ENCODE measurements at places on chromosomes 4 and X.

DNA sequence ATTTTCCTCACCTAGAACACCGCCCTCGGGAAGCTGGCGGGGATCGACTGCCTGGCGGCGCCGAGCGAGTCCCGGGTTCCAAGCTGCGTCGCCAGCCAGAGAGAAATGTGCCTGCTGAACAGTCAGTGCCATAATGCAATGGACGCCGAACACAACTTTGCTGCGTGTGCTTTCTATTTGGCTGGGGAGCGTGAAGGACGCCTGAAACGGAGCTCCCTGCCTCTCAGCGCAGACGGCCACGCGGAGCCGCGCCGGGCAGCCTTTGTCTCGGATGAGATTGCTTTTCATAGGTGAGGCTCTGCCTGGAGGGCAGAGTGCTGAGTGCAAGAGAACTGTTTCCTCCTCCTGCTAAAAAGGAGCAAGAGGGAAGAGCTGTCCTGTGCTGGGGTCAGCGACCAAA, 107.7 kb upstream of the BCOR start:
- no peak for DNase-seq

DNA sequence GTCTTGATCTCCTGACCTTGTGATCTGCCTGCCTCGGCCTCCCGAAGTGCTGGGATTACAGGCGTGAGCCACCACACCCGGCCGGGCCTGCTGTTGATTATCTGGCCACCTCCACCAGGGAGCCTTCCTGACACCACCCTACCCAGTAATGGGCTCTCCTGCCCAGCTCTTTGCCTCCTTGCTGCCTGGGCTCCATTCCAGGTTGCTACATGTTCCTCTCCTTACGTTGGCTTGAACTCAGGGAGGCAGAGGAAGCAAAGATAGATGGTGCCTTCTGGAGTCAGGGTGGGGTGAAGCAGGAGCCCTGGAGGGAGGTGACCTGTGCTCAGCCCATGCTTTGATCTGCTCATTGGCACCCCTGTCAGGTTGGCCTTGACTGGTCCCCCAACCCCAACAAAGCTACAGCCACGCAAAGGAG, 26.3 kb downstream of the FLNA start:
- peak; percentile 49 for DNase-seq

DNA sequence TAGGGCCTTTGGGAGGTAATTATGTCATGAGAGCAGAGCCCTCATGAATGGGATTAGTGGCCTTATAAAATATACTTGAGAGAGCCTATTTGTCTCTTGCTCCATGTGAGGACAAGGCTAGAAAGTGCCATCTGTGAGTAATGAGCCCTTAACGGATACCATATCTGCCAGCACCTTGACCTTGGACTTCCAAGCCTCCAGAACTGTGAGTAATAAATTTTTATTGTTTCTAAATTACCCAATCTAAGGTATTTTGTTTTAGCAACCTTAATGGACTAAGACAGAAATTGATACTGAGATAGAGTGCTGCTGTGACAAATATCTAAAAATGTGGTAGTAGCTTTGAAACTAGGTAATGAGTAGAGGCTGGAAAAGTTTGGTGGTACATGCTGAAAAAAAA, 285.0 kb upstream of the DIPK2B start:
- no peak for DNase-seq

- peak; percentile 83 for DNase-seq
Observed at GRCh38 chr4:122826553-122827257, at the start of gene FGF2. Gene FGF2 (plus strand): TSS chr4:122826831. CDS start chr4:122827175, 344 bp downstream.

- DNase-seq, result no peak
Observed at GRCh38 chr4:104022831-104023230, 303.0 kb upstream of the TACR3 start.

DNA sequence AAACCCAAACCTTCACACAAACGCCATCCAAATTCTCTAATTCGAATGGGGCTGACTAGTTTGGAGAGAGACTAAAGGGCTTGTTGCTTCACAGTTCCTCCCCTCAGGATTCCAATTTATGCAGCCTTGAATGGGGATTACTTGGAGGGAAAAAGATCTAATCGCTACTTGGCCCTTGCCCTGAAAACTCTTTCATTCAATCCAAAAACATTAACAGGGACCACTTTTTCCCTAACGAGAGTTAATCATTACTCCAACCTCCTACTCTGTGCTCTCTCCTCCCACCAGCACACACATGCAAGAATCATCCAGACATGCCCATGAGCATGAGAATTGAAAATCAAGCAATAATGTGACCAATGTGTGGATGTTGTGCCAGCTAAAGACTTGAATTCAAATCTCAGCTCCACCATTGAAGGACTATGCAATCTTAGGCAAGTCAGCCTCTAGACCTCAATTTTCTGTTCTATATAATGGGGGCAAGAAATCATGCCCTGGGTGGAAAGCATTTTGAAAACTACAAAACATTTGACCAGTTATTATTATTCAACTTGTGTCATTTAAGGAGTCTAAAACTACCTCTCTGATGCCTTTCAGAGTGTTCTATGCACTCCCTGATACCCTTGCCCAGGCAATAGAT, 34.3 kb upstream of the GPC3 start:
- DNase-seq, result no peak

- no peak for DNase-seq
Observed at GRCh38 chr4:2337131-2337723, 75.3 kb upstream of the MXD4 start.

GRCh38 chr4:165537028-165537648, 158.3 kb downstream of the CPE start:
- DNase-seq, result no peak

GRCh38 chr4:14049946-14050345, 422.4 kb upstream of the BOD1L1 start:
- no peak for DNase-seq

DNA sequence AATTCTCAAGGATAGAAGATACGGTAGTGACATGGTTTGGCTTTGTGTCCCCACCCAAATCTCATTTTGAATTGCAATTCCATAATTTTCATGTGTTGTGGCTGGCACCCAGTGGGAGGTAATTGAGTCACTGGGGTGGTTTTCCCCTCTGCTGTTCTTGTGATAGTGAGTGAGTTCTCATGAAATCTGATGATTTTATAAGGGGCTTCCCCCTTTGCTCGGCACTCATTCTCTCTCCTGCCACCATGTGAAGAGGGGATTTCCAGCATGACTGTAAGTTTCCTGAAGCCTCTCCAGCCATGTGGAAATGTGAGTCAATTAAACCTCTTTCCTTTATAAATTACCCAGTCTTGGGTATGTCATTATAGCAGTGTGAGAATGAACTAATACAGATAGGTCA, 8.5 kb upstream of the SPANXN4 start:
- DNase-seq, result no peak

- DNase-seq, result no peak
Observed at GRCh38 chr4:17418010-17418409, 93.9 kb downstream of the QDPR start.

DNA sequence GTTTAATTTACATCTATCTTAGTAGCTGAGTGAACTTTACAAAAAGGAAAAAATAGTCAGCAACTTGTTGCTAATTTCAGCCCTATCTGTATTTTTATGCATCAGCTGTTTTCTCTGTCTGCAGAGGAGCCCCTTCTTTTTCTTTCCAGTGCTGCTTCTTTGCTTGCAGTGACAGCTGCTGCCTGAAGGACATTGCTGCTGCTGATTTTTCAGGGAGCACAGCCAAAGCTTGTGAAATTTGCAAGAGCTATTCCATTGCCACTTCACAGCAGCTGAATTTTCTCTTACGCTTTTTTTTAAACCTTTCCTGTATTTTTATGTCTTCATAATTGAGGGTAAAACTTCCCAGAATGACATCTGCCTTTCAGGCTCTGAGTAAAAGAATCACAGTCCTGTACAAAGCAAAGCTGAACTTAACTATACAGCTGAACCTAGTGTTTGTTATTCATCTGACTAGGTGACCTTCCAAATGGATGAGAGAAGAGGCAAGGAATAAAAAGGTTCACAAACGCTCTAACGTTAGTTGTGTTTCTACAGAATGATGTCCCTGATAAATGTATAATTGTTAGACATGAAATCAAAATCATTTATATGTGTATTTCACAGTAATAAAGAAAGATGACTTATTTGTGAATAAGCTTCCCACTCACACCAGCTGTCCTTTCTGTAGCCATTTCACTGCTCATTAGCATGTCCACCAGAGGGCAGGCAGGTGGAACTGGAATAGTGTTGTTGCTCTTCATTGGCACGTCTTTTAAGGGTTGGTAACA, 541.4 kb downstream of the ADGRL3 start:
- no peak for DNase-seq

GRCh38 chrX:154517101-154517781, 1.2 kb upstream of the FAM3A start:
- no peak for DNase-seq

DNA sequence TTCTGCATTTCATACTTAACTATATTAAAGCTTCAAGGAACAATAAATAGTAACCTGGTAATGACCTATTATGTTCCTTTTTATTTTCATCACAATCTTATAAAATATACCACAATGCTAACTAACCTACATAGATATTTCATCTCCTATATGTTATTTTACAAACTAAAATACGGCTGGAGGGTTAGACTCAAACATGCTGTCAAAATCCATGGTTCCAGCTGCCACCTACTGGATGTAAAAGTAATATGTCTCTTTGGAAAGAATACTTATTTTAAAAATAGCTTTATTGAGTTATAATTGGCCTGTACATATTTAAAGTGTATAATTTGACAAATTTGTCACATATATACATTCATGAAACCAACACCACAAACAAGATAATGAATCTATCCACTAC, 15.0 kb downstream of the RGN start:
- no peak for DNase-seq

DNA sequence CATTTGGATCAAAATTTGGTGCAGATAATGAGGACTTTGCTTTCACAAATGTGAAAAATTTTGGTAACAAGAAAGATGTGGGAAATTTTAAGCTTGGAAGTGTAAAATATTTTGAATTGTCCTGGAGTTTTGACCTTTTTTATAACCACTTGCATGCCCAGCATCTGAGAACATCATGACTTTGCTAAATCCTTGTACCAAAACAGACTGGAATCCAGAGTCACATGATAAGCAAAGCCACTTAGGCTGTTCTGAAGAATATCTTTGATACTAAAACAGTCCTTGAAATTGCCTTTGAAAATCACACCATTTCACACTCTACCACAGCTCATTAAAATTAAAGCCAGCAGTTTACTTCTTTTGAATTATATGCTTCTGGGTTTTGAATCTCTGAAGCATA, 2.5 kb upstream of the PPM1K start:
- no peak for DNase-seq

DNA sequence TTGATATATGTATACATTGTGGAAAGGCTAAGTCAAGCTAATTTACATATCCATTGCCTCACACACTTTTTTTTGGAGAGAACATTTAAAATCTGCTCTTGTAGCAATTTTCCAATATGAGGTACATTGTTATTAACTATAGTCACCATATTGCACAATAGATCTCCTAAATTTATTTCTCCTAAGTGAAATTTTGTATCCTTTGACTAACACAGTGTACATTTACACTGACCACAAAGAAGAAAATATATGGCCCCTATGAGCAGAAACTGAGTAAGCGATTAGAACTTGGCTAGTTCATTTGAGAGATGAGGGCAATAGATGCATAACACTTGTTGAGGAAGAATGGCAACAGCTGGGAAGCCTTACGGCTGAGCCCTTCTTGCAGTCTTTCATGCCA, 20.3 kb upstream of the GUCY1B1 start:
- peak; percentile 33 for DNase-seq

DNA sequence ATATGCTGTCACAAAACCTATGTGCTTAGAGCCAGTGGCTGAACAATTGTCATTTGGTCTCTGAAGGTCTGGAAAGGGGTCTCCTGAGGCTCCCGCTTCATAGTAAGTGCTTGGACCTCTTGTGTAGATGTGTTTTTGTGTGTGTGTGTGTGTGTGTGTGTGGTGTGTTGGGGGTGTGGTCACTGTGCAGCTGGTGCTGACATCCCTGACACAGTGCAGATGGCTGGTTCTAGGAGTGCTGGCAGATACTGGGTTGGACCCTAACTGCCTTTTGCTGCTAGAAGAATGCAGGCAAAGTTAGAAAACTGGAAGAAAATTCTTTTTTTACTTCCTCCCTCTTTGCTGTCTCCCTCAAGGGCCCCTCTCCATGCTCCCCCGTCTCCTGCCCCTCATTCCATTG, 1872.6 kb downstream of the ARAP2 start:
- no peak for DNase-seq

DNA sequence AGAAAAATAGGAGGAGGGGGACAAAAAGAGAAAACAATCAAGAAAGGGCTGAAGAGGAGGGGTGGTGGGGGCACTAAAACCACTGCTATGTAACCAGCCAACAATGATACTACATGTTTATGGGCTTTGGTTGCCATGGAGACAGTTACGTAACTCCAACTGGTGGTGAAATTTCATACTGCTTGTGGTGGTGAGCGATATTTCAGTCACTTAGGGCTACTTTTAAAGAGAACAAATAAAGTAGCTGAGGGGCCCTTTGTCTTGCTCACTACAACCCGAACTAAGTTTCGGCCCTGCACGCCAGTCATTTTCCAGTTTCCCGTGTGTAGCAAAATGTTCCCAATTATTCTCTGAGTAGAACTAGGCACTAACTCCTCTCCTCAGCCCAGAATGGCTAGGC, 275.2 kb upstream of the EDA2R start:
- DNase-seq, result peak; percentile 11

DNA sequence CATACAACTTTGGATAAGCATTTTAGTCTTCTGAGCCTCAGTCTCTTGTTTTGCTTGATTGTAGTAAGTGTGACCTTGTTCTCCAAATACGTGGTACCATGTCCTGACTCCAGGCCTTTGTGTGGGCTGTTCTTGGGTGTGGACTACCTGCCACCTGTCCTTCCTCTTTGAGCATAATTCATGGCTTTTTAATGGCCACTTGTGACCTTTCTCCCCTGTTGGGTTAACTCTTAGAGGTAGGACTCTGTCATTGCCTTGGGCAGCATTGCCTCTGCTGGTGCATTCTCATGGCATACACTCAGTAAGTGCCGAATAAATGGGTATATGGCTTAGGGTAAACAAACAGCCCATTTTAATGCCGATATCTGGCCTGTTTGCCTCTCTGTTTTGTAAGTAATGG, 3.0 kb downstream of the NSD2 start:
- no peak for DNase-seq

GRCh38 chr4:2101346-2102044, 42.4 kb downstream of the NAT8L start:
- peak; percentile 54 for DNase-seq

- no peak for DNase-seq
Observed at GRCh38 chrX:20711366-20711765, 444.7 kb upstream of the RPS6KA3 start.

- no peak for DNase-seq
Observed at GRCh38 chrX:103624111-103624510, 4.7 kb upstream of the TCEAL1 start.

DNA sequence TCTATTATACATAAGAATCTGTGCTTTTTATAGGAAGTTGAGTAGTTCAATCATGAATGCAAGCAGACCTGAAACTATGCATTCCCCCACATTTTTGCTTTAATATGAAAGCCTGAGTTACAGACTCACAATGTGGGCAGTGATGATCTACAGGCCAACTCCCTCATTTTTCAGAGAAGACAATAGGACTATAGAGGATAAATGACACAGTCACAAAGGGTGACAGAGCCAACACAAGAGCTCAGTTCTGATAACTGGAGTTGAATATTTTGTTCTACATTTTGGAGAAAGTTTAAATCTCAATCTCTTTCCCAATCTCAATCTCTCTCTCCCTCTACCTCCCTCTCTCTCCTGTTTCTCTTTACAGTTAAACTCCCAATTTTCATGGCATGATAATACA, 27.0 kb downstream of the MBNL3 start:
- no peak for DNase-seq

GRCh38 chr4:7652006-7652405, 217.3 kb upstream of the PSAPL1 start:
- no peak for DNase-seq

GRCh38 chrX:41952102-41952501, 28.7 kb upstream of the CASK start:
- DNase-seq, result no peak

GRCh38 chr4:48706736-48707135, 73.3 kb downstream of the FRYL start:
- no peak for DNase-seq
